ENCODE measurements at places on chromosomes 3 and 15.

DNA sequence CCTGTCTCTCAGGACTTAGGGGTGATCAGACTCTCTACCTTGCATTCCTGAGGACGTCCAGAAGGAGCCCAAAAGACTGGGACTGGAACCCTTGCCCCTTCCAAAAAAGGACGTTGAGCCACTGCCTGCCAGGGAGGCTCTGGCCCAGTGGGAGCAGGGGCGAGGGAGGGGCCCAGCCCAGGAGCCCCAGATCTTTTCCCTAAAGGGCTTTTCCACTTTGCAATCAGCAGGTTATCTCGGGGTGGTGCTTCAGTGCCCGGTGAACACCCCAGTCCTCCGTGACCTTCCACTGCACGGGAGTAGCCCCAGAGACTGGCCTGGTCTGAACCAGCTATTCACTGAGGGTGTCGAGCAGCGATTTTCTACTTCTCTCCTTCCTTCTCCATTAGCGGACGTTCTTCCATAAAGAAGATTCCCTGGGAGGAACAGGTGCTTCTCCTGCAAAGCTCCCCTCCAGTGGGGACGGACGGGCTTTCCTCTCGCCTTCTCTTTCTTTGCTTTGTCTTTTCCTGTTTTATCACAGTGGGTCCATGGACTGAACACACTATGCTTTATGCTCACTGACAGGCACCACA lies 113.7 kb downstream of the CHSY1 start:
- DNase-seq, result no peak

- DNase-seq, result no peak
Observed at GRCh38 chr3:11539677-11540076, 104.0 kb downstream of the VGLL4 start.

DNA sequence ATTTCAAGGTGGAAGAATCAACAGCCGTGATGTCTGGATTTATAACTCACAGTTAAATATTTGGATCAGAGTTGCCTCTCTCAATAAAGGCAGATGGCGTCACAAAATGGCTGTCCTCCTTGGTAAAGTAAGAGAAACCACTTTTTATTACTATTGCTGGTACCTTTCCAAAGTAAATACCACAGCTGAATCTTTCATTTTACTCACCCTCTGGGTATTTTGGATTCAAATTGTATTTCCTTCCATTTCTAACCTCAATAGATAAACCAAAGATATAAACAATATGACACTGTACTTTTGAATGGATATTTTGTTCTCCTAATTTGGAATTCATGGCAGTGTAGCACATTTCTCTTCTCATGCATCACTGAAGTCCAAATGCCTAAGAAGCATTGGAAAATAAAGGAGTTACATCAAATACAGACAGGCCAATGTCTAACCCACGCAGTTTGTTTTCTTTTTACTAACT lies 29.5 kb downstream of the KLHL24 start:
- DNase-seq, result no peak

- no peak for DNase-seq
Observed at GRCh38 chr3:52234516-52235447, 4.2 kb downstream of the TWF2 start.

- DNase-seq, result no peak
Observed at GRCh38 chr3:23952646-23953045, 7.6 kb downstream of the NR1D2 start.

DNA sequence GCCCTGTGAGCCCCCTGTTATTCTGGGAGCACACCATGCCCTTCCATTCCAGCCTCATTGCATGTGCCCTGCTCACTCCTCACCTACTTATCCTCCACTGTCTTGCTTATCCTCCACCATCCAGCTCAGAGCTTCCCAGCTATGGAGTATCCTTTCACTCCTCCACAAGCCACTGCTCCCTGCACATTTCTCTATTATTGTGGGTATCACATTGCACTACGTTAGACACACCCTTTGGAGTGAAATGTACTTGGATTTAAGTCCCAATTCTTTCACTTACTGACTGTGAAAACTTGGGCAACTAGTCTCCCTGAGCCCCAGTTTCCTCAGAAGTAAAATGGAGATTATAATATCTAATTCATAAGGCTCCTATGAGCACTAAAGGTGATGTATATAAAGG lies 4.3 kb downstream of the MASP1 start:
- no peak for DNase-seq

DNA sequence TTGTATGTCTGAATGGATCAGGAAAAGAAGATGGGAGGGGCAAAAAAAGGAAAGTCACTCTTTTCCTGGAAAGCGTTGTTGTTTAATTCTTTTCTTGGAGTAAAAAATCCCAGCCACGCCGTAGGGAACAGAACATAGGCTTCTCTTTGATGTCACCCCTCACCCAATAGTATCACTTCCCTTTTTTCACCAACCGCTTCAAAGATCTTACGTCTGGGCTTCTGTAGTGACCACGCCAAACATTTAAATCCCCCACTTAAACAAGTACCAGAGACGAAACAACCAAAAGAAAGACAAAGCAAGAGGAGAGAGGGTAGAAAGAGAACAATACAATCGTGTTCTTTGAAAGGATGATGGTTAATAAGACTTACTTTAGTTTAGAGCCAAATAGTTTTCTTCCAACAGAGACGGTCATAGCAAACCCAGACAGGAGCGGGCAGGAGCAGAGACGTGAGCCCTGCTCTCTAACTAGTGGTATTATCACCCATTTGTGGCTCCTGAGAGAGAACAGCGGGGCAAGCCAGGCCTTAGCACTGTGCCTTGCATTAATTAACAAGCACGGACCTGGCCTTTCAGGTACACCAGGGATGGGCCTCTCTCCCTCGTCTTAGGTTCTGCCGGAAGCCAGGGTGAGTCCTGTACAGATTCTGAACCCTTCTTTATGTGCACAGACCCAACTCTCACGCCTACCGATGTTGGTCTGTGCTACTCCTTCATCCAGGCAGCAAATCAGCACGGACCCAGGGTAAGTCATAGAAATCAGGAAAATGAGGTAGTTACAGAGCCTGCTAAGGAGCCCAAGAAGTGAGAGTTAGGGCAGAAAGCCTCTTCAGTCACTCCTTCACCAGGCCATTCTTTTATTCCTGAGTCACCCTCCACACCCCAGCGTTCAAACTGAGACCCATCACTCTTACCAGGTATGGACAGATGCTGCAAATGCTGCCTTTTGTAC lies 28.2 kb upstream of the BCL6 start:
- no peak for DNase-seq

- DNase-seq, result no peak
Observed at GRCh38 chr3:185272033-185272432, 18.2 kb upstream of the EHHADH start.
